Brain microvascular endothelial cell (primary cell): ENCODE measurements at places on chromosomes 2 and 18.

- DNase-seq = no peak
Observed at GRCh38 chr2:138291805-138292204, 209.8 kb upstream of the SPOPL start.

DNA sequence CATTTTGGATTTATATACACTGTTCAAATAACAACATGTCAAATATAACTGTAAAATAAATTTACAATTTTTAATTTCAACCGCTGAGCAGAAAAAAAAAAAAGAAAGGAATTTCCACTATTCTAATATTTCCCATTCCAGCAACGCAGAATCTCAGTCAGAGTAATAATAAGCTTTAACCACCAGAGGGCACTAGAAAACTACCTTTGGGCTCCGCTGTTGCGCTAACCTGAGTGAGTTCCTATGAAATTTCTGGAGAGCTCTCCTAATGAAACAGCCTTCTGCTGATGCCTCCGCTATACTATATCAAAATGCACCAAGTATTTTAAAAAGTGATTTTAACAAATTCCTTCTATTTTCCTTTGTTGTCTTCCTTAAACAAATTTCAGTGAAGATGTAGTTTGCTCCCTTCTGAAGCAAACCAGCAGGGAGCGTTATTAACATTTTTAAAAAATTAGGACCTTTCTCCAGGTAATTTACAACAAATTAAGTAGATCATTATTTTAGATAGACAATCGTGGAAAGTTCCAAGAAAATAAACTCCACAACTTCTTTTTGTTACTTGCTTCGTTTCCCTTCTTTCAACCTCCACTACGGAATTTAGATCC, 23.0 kb downstream of the ERMN start:
- peak; percentile 43 for DNase-seq

- no peak for DNase-seq
Observed at GRCh38 chr2:50879457-50879856, 152.5 kb downstream of the NRXN1 start.

GRCh38 chr2:112712903-112713584, 7.8 kb upstream of the NT5DC4 start:
- DNase-seq = peak; percentile 97

DNA sequence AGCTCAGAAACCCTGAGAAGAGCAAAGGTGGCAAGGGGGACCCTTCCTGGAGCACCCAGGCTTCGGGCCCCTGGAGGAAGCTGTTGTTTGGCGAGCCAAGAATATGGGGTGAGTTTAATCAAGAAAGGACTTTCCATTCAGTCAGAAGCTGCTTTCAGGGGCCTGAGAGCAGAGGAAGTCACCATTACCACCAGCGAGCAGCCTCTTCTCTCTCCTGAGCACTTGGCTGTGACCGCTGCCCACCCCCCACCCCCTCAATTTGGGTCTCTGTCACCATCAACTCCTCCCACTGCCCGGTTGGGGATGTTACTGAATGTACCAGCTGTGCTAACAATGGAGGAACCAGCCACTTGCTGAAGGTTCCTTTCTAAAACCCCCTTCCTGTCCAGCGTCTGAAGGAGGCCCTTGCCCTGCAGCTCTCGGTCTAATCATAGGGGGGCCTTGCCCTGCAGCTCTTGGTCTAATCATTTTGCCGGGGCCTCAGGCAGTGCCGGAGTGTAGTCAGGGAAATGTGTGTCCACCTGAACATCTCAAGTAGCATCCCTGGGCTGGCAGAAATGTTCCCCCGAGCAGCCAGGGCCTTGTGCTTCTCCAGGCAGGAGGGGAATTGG, 943 bp downstream of the INPP5D start:
- no peak for DNase-seq

- DNase-seq = no peak
Observed at GRCh38 chr2:179022685-179023084, 27.3 kb downstream of the CCDC141 start.

DNA sequence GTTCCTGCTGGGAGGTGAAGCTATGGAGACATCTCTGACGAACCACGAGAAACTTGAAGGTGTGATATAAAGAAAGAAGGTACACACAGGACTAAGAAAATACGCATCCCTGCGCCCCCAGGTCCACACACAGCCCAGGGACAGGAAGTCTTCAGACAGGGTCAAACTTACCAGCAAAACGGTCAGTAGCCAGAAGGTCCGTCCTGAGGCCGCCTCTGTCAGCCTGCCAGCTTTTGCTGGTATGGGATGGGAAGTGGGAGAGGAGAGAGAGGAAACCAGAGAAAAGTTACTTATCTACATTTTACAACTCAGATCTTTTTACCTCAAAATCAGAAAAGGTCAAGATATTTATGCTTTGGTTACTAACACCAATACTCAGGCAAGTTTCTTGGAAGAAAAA, 47.2 kb downstream of the HDLBP start:
- DNase-seq = no peak

DNA sequence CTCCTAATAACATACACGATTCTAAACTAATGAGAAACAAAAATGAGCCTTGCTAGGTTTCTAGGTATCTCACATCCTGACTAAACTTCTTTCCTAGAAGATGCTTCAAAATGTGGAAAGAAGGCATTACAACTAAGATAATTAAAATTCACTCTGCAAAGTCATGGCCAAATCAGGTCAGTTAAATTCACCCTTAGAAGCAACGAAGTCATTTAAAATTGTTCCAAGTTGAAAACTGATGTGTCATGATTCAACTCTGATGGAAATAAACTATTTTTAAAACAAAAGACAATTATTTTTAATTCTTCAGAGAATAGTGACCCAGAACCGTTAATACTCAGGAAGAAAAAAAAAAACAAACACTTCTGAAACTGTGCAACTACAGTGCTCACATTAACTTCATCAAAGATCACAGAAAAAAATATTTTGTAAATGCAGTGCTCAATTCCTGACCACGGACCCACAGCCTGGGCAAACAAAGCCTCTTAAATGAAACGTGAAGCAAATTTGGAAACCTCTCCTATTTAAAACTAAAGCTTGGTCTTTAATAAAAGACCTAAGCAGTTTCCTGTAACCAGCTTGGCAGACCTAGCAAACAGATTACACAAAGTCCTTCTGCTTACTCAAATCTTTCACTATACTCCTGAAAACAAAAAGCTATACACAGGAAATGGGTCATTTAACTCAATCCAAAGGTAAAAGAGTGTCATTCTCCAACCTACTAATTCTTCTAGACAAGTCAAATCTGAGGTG, 39.0 kb downstream of the CHN1 start:
- DNase-seq = no peak

DNA sequence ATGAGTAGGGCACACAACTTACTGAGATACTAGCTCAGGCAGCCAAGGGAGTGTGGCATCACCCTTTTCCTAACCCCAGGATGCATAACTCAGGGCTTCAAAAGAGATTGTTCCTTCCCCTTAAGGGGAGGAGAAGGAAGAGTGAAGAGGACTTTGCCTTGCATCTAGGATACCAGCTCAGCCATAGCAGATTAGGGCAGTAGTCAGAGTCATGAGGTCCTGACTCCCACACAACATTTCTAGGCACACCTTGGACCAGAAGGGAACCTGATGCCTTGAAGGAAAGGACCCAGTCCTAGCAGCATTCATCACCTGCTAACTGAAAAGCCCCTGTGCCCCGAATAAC, 1433.2 kb upstream of the TMEFF2 start:
- DNase-seq = no peak

GRCh38 chr18:33181016-33181415, 259.5 kb downstream of the CCDC178 start:
- no peak for DNase-seq

DNA sequence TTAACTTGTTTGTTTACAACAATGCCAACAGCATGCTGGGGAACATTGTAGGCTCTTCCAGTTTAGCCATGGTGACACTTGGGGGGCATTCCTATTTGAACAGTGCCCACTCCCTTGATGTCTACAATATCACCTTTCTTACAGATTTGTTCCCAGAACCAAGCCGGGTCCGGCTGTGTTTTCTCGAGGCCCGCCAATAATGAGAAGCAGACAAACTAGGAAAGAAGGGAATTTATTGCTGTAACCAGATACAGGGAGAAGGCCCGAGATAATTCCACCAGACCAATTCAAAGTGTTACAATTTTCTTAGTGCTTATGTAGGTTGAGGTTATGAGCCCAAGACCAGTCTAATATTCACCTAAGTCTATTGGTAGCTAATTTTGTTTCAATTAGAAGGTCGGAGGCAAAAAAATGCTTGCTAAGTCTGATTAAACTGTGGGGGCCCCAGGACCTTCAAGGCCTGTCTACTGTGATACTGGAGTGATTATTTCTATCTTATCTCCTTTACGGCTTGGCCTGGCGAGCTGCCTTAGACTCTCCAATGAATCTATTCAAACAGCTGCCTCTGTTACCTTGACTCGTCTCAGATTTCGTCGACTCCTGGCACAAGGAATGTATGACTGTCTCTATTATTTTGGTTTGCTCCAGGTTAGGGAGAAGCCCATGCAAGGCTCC, 59.1 kb upstream of the PSME4 start:
- peak; percentile 21 for DNase-seq

GRCh38 chr18:37458697-37459096, 106.9 kb downstream of the CELF4 start:
- no peak for DNase-seq

GRCh38 chr18:62979176-62979575, 263.8 kb downstream of the PHLPP1 start:
- DNase-seq = peak; percentile 21

GRCh38 chr18:22253156-22253555, 83.8 kb downstream of the GATA6 start:
- no peak for DNase-seq

DNA sequence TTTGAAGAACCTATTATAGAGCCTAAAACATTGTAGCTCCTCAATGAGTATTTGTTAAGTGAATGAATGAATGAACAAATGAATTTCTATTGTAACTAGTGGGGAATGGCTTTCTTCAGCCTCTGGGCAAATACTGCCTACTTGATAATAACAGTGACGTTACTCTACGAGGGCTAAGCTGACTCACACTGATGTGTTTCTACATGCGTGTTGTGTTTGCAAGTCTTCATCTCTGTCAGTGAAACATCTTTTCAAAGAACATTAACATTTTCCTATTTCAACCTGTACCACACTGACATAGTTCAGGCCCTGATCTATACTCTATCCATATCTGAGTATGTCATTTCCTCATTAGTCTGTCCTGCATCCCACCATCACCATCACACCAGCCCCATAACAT, 319.9 kb upstream of the ACVR2A start:
- DNase-seq = no peak

GRCh38 chr18:10519366-10519765, 6.5 kb upstream of the NAPG start:
- no peak for DNase-seq

- no peak for DNase-seq
Observed at GRCh38 chr2:203897544-203897943, 30.0 kb downstream of the CTLA4 start.

DNA sequence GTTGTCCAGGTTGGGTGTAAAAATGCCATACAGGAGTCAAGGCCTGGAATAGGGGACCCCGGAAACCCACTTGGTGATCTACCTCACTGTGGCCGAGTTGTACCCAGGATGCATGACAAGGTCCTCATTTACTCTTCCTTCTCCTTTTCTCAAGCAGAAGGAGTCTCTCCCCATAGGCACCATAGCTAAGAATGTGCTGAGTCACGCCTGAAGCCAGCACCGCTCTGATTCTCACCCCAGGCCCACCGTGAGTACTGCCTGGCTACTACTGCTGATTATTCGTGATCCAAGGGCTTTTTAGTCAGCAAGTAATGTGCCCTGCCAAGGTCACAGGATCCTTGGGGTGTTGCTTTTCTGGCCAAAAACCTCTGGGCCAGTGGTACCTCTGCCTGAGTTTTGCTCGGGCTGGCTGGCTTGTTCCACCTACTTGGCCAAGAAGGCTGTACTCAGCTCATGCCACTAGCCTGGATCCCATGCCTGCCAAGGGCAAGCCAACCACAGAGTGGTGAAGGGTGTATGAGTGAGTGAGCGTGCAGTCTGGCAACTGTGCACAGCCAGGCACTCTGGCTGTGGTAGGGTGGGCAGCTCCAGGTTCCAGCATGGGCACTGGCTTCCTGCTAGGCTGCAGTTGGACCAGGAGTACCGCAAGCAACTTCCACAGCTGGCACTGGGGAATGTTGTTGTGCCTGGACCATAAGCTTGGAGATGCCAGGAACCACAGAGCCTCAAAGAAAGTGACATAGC, 650.1 kb upstream of the VRK2 start:
- no peak for DNase-seq

- no peak for DNase-seq
Observed at GRCh38 chr2:137676346-137676745, 287.9 kb upstream of the HNMT start.

DNA sequence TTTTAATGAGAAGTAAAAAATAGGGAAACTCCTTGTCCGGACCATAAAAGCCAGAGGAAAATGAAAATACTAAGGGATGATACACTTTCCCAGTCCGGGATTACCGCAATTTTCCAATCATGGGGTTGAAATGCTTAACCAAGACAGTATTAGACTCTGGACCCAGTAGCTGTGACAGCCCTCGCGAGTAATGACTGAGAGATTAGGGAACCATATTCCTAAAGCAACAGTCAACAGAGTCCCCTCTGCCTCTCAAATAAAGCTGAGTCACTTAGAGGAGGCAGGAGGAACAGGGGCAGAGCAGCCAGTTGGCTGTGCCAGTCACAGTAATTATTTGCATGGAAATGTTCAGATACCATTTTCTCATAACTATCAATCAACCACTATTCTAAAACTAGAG, 34.8 kb downstream of the GPATCH11 start:
- DNase-seq = no peak

GRCh38 chr2:74003494-74004211, 18.9 kb downstream of the TET3 start:
- peak; percentile 82 for DNase-seq

DNA sequence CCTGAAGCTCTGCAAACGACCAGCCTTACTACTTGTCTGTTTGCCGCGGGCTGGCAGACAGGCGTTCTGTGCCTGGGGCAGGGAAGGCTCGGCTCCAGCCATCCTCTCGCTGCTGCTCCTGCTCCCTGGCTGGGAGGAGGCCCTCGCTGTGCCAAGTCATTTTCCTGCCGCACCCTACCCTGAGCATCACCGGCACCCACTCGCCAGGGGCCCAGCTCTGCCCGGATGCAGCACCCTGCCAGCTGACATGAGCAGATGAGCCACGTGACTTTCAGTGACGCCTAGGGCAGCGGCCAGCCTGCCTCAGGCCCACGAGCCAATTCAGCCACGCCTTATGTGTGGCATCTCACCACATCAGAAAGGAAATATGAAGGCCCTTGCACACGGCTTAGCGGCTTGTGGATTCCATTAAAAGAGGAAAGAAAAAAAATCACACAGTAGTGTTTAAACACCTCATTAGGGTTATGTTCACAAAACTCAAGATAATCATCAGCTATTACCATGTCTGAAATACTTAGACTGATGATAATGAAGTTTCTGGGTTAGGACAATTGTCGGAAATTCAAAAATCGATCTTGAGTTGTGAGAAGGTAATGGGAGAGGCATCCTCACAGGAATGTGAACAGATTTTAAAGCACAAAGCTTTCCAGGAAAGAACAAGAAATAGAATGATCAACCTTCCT, 250.5 kb downstream of the TWIST2 start:
- no peak for DNase-seq

- DNase-seq = peak; percentile 70
Observed at GRCh38 chr18:49094979-49095632, 144.3 kb upstream of the SMAD7 start.

GRCh38 chr2:17470855-17471641, 47.2 kb downstream of the RAD51AP2 start:
- DNase-seq = peak; percentile 55

- no peak for DNase-seq
Observed at GRCh38 chr2:34738691-34739090, 1139.6 kb upstream of the FAM98A start.
